ENCODE measurements at places on chromosomes 4 and X.

DNA sequence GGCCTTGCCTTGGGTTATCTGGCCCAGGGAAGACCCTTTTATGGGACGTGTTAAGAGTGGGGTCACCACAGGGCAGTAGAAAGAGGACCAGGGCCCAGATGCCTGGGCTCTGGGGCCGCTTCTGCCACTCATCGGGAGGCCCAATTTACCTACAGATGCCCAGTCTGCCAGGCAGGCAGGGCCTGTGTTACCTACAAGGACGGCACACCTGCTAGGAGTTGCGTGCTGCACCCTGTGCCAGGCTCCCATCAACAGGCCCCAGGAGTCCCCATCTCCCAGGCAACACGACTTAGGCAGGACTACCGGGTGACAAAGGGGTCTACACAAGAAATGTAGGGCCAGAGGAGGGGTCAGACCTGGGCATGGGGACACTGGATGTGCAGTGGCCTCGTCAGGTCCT is 34.6 kb downstream of the WDR1 start:
- no peak for DNase-seq

DNA sequence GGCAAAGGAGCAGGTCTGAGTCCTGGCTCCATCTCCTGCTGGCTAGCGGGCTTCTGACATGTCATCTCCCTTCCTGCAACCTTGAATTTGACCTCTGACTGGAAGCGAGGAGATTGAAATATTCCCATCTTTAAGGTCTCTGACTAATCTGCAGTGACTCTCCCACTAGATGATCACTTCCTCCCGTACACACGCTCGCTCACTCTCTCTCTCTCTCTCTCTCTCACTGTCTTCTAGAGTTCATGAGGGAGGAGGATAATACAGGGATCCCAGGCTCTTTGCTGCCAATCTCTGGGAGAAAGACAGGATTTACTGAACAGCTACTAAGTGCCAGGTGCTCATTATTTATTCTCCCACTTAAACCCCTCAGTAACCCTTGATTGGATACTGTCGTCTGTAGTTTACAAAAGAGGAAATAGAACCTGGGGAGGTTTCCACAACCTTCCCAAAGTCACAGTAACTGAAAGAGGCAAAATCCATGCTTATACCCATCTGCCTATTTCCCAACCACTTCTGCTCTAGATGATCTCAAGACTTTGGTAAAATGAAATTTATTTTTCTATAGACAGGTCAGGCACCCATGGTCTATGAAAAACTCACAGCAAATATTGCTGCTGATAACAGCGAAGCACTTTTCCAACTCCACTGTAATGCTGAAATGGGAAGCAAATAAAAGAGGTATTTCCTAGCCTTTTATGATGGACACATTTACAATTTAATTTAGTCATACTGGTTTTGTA is 193.5 kb upstream of the C1QTNF7 start:
- DNase-seq, result no peak

DNA sequence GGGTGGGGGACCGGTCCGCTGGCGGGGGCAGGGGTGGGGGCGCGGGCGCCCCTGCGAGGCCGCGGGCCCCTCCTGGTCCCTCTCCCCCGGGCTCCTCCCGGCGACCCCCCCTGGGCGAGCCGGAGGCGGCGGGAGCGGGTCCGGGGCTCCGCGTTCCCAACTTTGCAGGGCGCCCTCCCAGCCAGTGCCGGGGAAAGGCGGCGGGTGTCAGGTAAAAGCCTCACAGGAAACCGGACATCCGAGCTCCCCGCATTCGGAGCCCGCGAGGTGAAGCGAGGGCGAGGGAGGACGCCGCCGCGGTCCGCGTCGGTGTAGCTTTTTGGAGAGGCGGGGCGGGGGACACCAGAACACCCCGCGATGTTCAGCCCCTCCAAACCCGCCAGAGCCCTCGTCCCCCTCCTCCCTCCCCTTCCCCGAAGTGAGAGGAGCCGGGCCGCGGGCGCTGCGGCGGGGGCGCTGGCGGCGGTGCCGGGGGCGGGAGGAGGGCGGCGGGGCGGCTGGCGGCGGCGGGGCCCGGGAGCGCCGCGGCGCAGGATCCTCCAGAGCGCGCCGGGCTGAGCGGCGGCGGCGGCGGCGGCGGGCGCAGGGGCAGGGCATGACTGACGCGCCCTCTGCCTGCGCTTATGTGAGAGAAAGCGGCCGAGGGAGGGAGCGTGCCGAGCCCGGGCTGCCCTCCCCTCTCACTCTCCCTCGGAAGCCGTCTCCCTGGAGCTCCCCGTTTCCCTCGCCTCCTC is at the start of gene VEGFC:
VEGFC (minus strand) TSS at position 597 of the 734 bp plus-strand sequence. CDS start 611 bp downstream, outside the sequence.
- peak; percentile 69 for DNase-seq

GRCh38 chrX:42754115-42754514 is 23.8 kb downstream of the PPP1R2C start:
- DNase-seq, result no peak

DNA sequence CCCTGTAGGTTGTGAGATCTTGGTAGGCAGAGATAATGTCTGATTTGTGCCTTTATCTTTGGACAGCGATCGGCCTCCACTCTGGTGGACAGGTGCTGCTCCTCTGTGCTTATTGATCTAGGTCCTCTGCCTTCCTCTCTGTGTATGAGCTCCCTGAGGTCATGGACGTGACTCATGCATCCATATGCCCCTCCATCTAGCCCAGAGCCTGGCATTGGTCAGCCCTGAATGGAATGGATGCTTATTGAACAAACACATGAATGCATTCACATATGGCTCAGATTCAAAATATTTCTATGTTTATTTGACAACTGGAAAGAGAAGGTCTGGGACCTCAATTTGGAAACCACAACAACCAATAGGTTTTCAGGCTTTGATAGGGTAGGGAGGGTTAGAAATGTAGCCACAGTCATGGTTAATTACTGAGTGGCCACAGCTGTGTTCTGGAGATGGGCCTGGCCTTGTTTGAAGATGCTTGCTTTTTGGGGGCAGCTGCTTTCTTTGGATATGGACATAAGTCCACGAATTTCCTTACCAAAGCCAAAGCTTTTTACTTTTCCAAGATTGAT is 76.2 kb downstream of the SEL1L3 start:
- DNase-seq, result no peak

GRCh38 chrX:111784667-111785066 is 91.3 kb upstream of the TRPC5OS start:
- DNase-seq, result no peak

DNA sequence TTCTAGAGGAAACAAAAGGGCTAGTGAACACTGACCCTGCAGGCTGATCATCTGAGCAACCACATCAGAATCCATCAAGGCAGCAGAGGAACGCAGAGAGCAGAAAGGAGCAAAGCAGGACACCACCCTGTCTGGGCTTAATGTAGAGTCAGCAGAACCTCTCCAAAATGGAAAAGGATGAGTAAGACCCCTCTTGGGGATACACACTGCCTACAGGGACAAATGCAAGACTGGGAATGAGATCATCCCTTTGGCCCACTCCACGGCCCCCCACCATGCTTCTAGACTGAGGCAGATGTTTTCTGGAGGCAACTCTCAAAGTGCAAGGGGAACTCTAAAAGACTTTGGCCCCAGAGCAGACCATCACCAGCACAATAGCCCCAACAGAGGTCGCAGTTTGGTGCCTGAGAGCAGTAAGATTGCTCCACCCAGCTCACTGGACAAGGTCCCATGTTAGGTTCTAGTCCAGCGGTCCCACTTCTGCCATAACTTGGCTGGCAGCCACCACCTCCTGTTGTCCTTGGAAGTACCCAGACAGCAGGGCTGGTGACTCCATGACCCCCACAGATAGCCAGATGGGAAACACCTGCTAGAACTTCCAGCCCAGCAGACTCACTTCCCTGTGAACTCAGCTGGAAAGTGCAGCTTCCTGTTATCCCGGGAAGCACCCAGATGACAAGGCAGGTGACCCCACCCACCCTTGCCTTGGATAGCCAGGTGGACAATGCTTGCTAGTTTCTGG is 372.7 kb downstream of the INPP4B start:
- no peak for DNase-seq

DNA sequence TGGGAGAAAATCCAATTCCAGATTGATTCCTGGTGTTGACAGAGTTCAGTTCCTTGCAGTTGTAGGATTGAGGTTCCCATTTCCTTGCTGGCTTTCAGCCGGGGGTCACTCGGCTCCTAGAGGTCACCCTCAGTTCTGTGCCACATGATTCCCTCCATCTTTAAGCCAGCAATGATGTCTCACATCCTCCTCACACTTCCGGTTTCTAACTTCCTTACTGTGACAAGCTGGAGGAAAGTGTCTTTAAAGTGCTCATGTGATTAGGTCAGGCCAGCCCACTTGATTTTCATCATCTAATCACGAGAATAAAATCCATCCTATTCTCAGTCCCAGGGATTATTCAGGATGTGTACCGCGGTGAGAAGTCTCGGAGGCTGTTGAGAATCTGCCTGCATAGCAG is 19.4 kb upstream of the SMIM31 start:
- DNase-seq, result no peak

DNA sequence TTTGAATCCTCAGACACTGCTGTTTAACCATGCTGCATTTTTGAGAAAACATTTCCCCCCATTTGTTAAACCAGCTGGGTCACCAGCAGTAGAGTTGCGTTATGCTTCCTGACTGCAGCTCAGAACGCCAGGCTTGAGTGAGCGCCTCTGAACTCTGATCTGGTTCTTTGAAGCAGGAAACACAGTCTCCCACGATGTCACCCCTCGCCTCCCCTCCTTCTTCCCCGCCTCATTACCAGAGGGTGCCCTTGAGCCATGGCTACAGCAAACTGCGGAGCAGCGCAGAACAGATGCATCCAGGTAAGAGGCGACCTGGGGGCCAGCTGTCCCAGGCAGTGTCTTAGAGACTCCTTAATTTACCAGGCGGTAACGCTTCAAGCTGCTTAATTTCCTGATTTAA is 78.4 kb downstream of the REPS2 start:
- no peak for DNase-seq

DNA sequence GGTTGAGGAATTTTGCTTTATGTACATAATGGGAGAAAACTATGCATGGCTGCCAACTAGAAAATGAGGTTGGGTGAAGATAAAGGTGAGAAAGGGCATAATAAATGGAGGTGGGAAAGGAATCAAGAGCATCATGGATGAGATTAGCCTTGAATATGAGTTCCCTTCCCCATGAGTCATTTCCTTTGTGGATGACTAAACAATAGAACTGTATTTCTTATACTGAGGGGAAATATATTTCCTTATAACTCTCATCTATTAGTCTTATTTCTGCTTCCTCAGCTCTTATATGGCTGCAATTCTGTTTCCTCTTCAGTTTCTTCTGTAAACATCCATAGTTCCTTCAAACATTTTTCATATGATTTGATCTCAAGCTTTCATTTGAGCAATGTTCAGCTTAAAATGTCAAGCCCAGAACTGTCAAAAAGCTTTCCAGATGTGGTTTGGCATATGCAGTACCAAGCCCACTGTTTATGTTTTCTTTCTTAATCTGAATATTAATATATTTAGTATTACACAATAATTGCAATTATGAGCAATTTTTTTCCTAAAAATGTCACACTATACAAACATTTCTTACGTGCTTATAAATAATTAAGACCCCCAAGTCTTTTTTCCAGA is 100.7 kb upstream of the GRPR start:
- DNase-seq, result no peak

DNA sequence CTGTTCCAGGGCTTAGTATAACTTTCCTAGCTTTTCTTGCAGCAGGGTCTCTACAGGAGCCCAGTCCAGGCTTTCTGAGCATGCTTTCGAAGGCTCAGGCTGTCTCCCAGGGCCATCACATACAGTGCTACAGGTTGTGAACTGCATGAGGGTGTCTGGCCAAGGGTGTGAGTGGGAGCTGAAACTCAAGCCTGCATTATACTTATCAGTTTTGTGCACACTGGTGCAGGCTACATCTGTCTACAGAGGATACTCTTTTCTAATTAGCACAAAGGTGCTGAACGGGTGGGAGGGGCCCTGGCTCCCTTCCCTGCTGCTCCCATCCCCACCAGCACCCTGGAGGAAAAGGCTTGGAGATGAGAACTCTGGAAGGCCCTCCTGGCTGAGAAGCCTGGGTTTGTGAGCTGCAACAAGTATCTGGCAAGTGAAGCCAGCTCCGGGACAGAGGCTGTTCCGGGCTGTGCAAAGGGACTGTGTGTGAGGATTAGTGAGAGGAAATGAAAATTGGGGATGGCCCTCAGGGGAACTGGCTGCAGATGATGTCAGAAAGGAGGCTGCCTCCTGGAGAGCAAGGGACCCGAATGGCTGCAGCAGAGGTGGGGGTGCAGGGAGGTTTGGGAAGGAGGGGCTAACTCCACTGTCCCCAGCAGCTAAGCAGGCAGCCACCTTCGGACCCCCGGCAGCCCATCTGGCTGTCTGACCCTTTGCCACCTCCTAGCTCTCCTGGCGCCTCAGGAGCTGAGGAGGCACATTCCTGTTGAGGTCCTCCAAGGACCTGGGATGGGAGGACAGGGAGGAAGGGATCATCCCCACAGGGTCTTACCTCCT is 68.5 kb downstream of the EFNB1 start:
- no peak for DNase-seq

GRCh38 chr4:90095000-90095399 is 32.2 kb upstream of the CCSER1 start:
- no peak for DNase-seq

DNA sequence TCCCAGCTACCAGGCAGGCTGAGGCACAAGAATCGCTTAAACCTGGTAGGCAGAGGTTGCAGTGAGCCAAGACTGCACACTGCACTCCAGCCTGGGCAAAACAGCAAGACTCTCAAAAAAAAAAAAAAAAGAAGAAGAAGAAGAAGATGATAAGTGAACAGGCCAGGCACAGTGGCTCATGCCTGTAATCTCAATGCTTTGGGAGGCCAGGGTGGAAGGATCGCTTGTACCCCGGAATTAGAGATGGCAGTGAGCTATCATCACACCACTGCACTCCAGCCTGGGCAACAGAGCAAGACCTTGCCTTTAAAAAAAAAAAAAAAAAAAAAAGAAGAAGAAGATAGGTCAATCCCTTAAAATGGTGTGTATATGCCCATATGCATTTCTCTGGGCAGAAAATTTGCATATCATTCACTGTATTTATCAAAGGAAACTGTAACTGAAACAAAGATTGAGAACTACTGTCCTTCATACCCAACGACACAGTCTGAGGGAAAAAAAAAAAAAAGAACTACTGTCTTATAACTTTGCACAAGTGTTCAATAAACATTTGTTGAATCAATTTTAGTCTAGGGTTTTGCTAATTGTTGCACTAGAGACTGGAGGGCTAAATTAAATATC is 2.3 kb downstream of the RFC1 start:
- no peak for DNase-seq

DNA sequence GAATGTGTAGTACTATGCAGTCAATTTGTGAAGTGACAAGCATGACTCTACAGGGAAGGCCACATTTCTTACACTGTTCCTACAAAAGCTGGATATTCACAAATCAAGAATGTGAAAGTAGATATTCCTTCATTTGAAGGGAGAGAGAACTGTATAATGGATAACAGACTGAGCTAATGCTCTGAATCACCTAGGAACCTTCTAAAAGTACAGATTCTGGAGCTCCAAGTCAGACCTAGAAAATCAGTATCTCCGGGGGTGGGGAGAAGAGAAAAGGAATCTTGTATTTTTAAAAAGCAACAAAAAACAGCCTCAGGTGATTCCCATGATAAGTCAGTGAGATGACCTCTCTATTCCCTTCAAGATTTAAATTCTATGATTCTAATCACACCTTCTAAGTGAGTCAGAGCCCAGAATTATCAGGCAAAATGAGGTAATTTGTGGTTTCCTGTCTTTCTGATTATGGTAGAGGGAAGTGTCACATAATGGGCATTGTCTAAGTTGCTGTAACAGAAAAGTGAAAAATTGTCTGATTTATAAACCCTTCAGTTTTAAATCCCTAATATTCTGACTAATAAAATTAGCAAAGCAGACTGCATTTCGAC is 80.9 kb downstream of the IL21 start:
- DNase-seq, result no peak

GRCh38 chr4:78057135-78057599 is at the start of gene FRAS1:
Gene FRAS1 (plus strand): TSS chr4:78057323. CDS start chr4:78058010, 687 bp downstream.
- DNase-seq, result peak; percentile 49

GRCh38 chr4:167614866-167615265 is 380.6 kb upstream of the SPOCK3 start:
- no peak for DNase-seq

All from HEK293T (cell line).